ENCODE measurements at places on chromosomes 11 and 22.

- DNase-seq = no peak
These were observed 179.3 kb downstream of the BCR start for GRCh38 chr22:23359583-23360123.

- DNase-seq = no peak
These were observed 9.5 kb downstream of the YPEL4 start for GRCh38 chr11:57640068-57640800.

GRCh38 chr11:62560566-62561103, 13.1 kb downstream of the EEF1G start:
- no peak for DNase-seq

DNA sequence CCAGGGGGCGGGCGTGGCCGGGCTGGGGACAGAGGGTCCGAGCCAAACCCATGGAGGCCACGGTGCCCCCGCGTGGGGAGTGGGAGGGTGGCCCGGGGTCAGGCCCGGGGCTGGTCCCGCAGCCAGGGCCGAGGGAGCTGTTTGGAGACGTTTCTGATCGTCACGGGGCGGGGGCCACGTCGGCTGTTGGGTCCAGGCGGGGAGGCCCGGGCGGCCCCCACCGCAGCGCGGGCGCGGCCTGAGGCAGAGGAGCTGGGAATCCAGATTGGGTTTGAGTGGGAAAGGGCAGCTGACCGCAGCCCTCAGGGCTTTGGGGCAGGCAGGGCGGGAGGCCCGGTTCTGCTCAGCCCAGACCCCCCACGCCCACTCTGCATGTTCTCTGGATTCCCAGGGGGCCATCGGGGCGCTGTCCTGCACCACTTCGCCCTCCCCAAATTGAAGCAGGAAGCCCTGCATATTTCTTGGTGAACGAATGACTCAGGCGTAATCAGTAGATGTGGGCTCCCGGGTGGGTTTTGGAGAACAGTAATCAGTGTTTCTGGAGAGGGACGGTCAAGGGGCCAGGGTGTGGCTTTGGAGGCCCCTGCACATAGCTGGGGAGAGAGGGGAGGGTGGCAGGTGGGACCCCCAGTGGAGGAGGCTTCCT, 583 bp downstream of the MRPL23 start:
- no peak for DNase-seq

DNA sequence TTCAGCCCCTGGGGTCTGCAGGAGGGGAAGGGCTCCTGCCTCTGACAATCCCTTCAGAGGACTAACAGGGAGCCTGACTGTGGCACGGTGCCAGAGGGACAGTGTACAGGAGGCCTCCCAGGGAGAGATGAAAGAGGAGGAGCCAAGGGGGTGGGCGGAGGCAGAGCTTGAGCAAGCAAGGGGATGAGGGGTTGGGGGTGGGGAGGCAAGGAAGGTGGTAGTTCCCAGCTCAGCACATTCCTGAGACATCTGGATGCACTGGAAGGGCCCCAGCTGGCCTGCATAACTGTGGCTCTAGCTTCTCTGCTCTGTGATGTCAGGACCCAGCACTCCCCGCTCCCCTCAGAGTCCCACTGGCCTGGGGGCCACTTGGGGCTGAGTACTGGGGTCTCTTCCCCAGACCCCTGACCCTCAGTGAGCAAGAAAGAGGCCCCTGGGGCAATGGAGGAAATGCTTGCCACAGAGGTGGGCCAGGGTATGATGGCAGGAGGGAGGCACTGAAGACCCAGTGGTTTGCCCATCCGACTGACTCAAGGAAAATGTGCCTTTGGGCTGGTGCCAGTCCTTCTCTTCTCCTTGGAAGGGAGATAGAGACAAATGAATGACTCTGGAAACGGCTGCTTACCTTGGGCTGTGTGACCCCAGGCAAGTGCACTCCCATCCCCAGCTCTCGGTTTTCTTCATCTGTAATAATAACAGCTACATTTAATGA, 13.3 kb downstream of the CREB3L1 start:
- DNase-seq = no peak

DNA sequence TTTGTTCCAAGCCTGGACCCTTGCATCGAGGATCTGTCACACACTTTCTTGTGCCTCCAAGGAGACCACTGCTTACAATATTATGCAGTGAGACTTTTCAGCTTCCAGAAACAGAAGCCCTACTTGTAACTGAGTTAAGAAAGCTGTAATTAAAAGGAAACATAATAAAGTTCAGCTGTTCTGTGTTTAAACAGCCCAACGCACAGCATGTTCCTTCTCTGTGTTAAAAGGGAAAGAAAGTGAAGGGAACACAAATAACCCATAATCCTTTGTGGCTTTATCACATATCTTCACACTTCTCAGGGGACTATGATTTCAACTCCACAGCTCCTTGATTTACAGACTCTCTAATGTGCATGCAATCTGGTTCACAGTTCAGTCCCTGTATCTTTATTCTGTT, 200.3 kb upstream of the MTNR1B start:
- DNase-seq = no peak

GRCh38 chr11:72766152-72766902, 14.1 kb upstream of the ARAP1 start:
- DNase-seq = no peak

- no peak for DNase-seq
These were observed 19.0 kb upstream of the RASD2 start for GRCh38 chr22:35521358-35522224.

GRCh38 chr22:17997456-17997855, 26.9 kb downstream of the MICAL3 start:
- DNase-seq = no peak

DNA sequence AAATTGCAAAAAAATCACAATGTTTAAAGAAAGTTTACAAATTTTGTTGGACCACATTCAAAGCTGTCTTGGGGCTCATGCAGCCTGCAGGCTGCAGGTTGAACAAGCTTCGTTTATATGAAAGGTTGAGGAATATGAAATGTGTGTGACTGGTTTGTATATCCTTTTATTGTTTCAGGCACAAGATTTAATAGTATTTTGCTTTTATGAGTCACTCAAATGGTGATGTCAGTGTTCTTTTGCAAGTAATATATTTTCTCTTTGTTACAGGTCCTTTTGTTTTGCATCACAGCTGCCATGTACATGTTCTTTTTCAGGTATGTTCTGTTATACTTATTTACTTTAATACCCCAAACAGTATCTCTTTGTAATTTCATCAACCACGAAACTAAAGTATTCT, 198.6 kb downstream of the TMEM135 start:
- DNase-seq = no peak

GRCh38 chr11:119567688-119568582, 145.0 kb upstream of the THY1 start:
- DNase-seq = no peak

DNA sequence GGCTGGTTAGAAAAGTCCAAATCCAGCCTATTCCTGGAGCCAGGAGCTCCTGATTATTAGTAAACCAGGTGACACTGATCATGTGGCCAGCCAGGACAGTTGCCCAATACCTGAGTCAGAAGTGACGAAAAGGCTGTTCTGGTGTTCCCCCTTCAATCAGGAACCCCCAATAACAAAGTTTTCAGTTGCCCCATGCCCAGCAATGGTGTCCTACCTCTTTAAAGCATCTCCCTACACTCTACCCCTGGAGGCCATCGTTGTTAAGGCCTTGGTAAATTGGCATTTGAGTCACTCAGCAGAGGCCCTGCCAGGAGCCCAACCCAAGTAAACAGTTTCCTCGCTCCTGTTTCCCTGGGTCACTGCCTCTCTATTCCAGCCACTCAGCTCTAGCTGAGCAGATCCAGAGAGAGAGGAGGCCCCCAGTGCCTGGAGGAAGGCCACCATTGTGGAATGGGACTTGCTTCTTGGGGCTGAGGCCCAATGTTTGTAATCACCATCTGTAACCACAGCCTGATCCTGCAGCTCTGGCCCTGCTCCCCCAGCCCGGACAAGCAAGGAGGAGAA, 25.0 kb downstream of the ARHGAP1 start:
- no peak for DNase-seq

DNA sequence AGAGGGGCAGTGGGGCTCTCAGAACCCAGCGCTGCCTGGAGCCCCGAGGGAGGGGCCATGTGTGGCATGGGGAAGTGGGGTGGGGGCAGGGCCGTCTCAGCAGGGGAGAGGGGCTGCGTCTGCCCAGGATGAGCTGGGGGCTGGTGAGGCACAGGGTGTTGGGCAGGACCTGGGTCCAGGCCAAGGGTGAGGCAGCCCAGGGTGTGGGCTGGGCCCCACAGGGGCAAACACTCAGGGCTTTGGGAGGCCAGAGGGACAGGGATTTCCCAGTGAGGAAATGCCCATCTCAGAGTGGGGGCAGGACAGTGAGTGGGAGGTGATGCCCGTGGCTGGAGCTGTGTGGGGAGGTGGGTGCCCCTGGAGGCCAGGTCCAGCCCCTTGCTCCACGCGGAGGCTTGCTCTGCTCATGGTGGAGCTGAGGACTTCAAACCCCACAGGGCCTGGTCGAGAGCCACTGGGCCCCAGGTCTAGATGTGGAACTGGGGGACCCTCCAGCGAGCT, 5.4 kb downstream of the PLXNB2 start:
- DNase-seq = no peak

DNA sequence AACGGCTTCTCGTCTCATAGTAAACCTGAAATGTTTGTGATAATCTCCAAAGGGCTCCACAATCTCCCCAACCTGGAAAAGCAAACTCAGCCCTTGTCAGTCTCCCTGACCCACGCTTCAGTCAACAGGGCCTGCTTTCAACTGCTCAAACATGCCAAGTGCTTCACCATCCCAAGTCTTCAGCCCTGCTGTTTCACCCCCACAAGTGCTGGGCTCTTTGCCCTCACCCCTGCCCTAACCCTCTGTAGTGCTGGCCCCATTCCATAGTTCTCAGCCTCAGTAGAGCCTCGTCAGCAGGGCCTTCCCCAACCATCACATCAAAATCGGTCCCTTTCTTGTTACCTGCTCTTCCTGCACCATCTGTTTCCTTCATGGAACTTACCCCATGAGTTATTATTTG, 43.4 kb upstream of the NFRKB start:
- no peak for DNase-seq

GRCh38 chr11:25920356-25920755, 411.6 kb upstream of the ANO3 start:
- DNase-seq = no peak

GRCh38 chr11:27453701-27454100, 18.9 kb downstream of the LGR4 start:
- DNase-seq = no peak

DNA sequence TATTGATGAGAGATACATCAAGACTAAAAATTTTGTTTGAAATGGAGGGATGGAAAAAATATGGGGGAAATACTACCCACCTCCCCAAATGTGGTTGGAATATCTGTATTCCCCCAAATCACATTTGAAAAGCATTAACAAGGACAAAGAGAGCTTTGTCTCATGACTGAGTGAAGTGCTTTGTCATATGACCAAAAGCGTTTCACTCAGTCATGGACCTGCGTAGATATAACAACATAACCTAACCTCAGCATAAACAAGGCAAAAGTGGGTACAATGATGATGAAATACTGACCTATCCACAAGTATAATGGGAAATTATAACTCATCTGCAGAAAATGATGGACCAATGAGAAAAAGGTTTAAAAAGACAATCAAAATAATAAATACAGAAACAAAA, 418.3 kb downstream of the TBC1D22A start:
- DNase-seq = no peak

DNA sequence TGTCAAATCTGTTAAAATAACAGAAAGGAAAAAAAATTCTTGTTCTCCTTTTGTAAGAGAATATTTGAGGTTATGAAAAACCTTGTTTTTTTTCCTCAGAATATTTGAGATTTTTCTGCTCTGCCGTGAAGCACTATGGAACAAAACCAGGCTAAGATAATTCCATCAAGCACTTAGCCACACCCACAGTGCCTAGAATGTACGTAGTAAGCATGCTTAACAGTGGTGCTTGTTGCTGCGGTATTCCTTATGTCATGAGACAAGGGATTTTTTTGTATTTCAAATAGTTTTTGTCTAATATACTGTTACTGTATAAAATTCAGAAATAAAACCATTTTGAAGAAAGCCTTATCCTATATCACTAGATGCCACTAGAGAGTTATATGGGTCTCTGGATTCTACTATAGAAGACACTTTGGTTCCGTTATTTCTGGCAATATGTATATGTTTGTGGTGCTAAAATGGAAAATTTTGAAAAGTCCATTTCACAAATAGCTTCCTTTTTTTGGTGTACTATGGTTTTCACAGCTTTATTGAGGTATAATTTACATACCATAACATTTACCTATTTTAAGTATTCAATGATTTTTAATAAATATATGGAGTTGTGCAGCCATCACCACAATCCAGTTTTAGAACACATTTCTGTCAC, 23.7 kb downstream of the PDHX start:
- DNase-seq = no peak

GRCh38 chr11:122625976-122626665, 29.4 kb upstream of the UBASH3B start:
- no peak for DNase-seq

DNA sequence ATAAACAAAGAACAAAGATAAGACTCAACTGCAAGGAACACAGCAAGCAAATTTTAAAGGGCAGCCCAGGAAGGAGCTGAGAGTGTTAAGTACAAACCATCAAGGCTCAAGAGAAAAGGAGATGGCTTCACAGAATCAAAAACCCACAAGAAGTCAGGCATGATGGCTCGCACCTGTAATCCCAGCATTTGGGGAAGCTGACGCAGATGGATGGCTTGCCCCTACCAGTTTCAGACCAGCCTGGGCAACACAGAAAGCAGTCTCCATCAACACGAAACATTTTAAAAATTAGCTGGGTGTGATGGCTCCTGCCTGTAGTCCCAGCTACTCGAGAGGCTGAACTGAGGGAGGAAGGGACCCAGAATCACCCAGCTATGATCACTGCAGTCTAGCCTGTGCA, 32.6 kb downstream of the MAPK1 start:
- no peak for DNase-seq

- DNase-seq = no peak
These were observed 122.3 kb downstream of the ATXN10 start for GRCh38 chr22:45793892-45794291.
